ENCODE measurements at places on chromosomes 13 and 19.

GRCh38 chr13:30739761-30740642 is 4.7 kb downstream of the ALOX5AP start:
- DNase-seq, result no peak

DNA sequence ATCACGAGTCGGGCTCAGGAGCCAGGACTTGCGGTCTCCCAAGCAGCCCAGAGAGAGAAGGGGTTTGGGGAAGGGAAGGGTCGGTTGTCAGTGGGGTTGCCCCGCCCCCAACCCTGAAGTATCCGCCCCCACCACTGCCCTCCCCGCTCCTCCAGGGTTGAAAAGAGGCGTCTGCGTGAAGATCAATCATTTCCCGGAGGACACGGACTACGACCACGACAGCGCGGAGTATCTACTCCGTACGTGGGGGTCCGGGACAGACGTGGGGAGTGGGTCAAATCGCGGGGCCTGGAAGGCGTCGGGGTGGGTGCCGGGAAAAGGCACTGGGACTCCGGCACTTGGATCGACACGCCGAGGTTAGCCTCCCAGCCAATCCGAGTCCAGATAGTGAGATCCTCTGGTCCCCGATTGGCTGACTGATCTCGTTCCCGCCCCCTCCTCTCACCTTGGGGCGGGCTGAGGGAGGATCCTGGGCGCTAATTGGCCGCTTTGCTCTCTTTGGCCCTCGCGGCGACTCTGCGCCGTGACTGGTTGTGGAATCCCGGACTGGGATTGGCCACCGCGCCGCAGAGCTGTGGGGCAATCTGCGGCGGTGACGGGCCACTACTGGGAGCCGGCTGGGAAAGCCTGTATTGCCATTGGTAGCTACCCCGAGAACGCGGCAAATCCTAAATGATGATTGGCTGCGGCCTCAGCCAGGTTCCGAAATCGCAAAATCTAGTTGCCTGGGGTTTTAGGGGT is 13.3 kb upstream of the CACNG6 start:
- peak; percentile 90 for DNase-seq

- DNase-seq, result peak; percentile 93
These were observed 5.3 kb downstream of the TTYH1 start for GRCh38 chr19:54420383-54421168.

DNA sequence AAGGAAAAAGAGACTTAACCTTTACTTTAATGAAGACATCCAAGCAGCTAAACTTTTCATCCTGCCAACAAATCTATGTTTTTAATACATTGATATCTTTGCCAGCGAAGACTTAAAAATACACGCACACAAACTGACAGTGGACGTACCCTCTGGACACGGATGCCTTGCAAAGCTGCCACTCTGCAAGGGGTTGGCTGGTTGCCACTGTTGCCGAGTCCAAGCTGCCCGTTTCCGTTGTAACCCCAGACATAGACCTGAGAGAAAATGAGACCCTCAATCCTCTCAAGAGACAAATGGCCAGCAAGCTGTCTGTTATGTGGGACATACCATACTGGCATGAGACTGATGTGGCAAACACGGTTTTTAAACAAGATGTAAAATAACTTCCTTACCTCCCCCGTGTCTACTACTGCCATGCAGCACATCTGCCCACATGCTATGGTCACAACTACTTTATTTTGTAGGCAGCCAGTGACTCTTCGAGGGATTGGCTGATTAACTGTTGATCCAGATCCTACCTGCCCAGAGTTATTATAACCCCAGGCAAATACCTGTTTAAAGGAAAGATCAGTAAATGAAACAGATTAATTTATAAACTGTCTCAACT is 21.2 kb downstream of the RCBTB2 start:
- DNase-seq, result no peak

- DNase-seq, result no peak
These were observed 17.9 kb downstream of the SLAIN1 start for GRCh38 chr13:77715233-77715891.

DNA sequence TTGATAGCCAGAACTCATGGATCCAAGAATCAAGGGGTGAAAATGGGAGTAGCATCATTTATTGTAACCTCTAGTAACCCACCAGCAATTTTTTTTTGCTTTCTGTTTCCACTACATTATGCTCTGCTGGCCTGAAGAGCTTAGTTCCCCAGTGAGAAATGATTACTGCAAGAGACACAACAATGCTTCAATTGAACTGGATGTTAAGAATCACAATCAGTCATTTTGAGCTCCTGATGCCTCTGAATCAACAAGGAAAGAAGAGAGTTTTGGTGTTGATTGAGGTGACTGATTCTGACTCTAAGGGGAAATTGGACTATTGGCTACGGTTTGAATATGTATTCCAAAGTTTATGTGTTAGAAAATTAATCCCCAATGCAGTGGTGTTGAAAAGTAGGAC is 1084.4 kb downstream of the SLITRK1 start:
- no peak for DNase-seq

DNA sequence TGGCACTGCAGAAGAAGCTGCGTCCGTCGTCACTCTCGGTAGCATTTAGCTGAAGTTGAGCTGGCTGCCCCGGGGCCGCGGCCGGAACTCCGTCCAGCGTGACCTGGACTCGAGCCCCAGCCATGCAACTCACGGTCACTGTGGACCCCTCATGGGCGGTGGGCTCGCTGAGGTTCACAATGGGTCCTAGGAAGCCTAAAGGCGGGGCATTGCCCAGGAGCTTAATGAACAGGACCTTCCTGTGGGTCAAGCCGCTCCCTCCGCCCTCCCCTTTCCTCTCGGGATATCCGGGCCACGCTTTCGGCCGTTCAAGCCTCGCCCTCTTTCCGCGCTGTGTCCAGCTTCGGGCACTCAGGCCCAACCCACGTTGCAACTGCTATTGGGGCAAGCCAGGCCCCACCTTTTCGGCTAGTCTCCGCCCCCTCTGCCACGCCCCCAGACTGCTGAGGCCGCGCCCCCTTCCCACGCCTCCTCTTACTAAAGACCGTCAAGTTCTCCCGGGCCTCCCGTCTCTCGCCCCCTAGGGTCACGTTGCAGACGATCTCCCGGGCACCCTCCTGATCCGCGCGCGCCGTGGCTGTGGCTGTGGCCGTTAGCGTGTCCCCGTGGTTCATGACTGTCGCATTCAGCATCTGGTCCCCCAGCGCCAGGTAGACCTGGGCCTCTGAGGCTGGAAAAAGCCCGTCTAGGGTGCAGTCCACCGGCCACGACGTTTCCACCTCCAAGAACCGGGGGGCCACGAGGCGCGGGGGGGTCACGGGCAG is 1.4 kb upstream of the RAVER1 start:
- peak; percentile 94 for DNase-seq

- DNase-seq, result no peak
These were observed 20.7 kb upstream of the ZNF507 start for GRCh38 chr19:32324631-32325285.

All from eye (tissue), 1 donor.